ENCODE measurements at places on chromosomes 6 and 20.

DNA sequence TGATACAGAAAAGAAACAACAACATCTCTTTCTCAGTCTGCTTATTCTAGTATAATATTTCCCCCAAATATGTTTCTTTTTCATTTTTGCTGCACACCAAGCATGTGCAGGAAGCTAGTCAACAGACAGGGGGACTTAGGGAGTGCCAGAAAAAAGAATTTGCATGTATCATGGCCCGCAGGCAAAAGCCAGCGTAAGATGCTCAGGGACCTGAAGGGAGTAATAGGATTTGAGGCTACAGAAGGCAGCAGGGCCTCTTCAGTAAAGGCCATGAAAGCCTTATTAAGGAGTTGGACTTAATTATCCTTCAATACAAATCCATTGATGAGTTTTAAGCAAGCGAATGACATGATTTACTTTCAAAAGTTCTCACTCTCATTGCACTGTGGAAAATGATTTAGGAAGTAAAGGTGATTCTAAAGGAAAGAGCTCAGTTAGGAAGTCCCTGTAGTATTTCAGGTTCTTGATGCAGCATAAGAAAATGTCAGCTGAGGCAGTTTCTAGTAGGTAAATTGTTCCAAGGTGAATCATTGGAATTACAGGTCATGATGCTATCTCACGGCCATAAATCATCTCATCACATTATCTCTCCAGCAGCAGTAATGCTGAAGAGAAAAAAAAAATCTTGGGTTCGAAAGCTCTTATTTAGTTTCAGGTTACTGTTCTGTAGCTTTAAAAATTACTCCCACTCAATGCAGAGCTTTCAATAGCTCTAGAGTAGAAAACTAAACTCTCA is 94.8 kb downstream of the PTCHD4 start:
- DNase-seq, result peak; percentile 58
- peaks cover 17% of the 10 kb centered on the region for H3K27me3 ChIP-seq
- H3K4me1 ChIP-seq, result peaks cover 5% of the 10 kb centered on the region
- H3K36me3 ChIP-seq, result no peaks in the 10 kb centered on the region
- H3K4me3 ChIP-seq, result no peak overlapping the region
- no peak overlapping the region for H3K27ac ChIP-seq

GRCh38 chr6:25004357-25004756 is 68.6 kb upstream of the RIPOR2 start:
- no peak overlapping the region for H3K4me3 ChIP-seq
- H3K36me3 ChIP-seq, result no peaks in the 10 kb centered on the region
- H3K27me3 ChIP-seq, result no peaks in the 10 kb centered on the region
- H3K4me1 ChIP-seq, result peaks cover 7% of the 10 kb centered on the region
- DNase-seq, result peak; percentile 27

DNA sequence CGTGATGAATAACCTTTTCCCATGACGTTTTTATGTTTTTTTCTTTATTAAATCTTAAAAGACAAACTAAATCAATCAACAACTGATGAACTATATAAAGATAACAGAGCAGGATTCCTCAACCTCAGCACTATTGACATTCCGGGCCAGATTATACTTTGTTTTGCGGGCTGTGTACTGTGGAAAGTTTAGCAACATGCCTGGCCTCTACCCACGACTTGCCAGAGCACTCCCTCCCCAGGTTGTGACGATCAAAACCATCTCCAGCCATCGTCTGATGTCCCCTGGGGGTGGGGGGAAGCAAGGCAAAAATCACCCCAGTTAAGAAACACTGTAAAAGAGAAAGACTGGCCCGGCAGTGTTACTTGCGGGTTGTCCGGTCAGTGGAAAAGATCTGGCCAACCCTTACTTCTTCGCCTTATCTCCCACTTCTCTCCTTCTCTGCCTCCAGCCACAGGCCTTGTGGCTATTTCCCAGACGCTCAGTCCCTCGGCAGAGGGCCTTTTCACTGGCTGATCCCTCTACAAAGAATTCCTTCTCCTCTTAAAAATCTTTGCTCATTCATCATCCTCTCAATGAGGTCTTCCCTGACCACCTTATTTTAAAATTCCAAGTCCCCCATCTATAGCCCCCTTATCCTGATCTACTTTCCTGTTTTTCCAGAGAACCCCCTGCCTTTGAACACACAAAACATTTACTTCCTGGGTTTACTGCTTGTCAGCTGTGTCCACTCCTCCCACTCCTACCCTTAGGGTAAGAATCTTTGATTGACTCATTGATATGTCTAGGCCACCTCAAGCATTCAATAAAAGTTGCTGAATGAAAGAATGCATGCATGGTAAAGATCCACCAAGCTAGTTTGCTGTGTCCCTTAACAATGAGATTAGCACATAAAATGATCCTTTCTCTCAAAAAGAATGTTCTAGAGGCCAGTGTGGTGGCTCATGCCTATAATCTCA is 14.7 kb upstream of the RAB22A start:
- no peaks in the 10 kb centered on the region for H3K36me3 ChIP-seq
- H3K27ac ChIP-seq, result no peak overlapping the region
- H3K4me1 ChIP-seq, result peaks cover 15% of the 10 kb centered on the region
- H3K27me3 ChIP-seq, result no peaks in the 10 kb centered on the region

DNA sequence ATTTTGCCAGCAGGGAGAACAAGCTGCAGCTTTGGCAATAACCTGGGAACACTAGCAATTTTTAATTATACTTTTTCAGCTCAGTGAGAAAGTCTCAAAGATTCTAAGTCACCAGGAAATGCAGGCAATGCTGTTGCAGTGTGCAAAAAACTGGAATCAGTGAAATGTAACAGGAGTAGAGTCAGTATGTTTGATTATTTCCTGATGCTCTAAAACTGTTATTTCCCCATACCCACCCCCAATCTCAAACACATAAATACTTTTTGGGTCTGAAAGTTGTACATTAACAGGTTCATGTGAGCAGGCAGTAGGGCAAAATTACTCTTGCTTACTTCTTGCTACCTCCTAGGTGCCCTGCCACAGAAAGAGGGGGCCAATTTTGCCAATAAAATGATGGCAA is 65.4 kb upstream of the BEND6 start:
- H3K4me3 ChIP-seq, result no peak overlapping the region
- peaks cover 13% of the 10 kb centered on the region for H3K4me1 ChIP-seq
- DNase-seq, result no peak
- H3K36me3 ChIP-seq, result no peaks in the 10 kb centered on the region
- H3K27me3 ChIP-seq, result no peaks in the 10 kb centered on the region
- H3K27ac ChIP-seq, result no peak overlapping the region

DNA sequence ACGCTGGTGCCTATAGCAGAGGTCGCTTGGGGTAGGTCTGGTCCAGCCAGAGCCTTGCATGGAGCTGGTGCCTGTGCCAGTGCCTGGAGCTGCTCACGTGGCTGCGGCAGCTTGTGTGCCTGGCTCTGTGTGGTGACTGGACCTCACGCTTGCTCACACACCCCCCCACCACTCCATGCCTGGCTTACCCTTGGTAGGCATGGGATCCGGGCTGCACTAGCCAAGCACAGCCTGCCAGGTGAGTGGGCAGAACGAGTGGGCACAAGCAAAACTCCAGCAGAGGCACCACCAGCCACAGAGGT is 13.0 kb upstream of the DBNDD2 start:
- no peak overlapping the region for H3K27ac ChIP-seq
- no peak for DNase-seq
- H3K4me3 ChIP-seq, result no peak overlapping the region
- H3K4me1 ChIP-seq, result no peaks in the 10 kb centered on the region
- H3K27me3 ChIP-seq, result no peaks in the 10 kb centered on the region
- no peaks in the 10 kb centered on the region for H3K36me3 ChIP-seq

GRCh38 chr6:167721291-167721690 is 105.4 kb upstream of the AFDN start:
- no peak overlapping the region for H3K27ac ChIP-seq
- no peaks in the 10 kb centered on the region for H3K36me3 ChIP-seq
- DNase-seq, result no peak
- no peak overlapping the region for H3K4me3 ChIP-seq
- peaks cover 1% of the 10 kb centered on the region for H3K4me1 ChIP-seq

GRCh38 chr6:134875367-134875766 is 74.5 kb downstream of the ALDH8A1 start:
- no peaks in the 10 kb centered on the region for H3K36me3 ChIP-seq
- H3K27me3 ChIP-seq, result no peaks in the 10 kb centered on the region
- no peak overlapping the region for H3K27ac ChIP-seq
- no peaks in the 10 kb centered on the region for H3K4me1 ChIP-seq

- peaks cover 8% of the 10 kb centered on the region for H3K4me1 ChIP-seq
- H3K27me3 ChIP-seq, result no peaks in the 10 kb centered on the region
- no peak for DNase-seq
- H3K4me3 ChIP-seq, result no peak overlapping the region
- no peaks in the 10 kb centered on the region for H3K36me3 ChIP-seq
These were observed 3.5 kb downstream of the PIGT start for GRCh38 chr20:45419188-45420091.

DNA sequence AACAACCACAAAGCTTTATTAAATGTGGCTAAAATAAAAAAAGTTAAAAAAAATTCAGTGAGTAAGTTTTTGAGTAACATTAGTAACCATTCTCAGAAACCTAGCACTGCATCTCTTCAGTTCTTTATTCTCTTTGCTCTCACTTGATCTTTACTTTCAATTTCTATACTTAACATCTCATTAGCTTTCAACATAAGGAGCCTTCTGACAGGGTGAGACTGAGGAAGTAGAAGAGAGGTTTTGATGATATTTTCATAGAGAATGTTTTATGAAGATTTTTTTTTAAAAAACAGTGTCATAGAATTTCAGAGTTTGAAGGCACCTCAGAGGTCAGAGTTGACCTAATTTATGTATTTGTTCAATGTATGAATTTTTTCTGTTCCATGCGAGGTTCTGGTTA is 60.8 kb downstream of the FAM83B start:
- no peak for DNase-seq
- H3K27ac ChIP-seq, result no peak overlapping the region
- H3K36me3 ChIP-seq, result no peaks in the 10 kb centered on the region
- no peak overlapping the region for H3K4me3 ChIP-seq
- no peaks in the 10 kb centered on the region for H3K4me1 ChIP-seq

GRCh38 chr6:101129851-101130250 is 248.7 kb upstream of the ASCC3 start:
- H3K4me1 ChIP-seq, result no peaks in the 10 kb centered on the region
- H3K36me3 ChIP-seq, result no peaks in the 10 kb centered on the region
- no peak for DNase-seq
- no peaks in the 10 kb centered on the region for H3K27me3 ChIP-seq
- no peak overlapping the region for H3K27ac ChIP-seq
- H3K4me3 ChIP-seq, result no peak overlapping the region

DNA sequence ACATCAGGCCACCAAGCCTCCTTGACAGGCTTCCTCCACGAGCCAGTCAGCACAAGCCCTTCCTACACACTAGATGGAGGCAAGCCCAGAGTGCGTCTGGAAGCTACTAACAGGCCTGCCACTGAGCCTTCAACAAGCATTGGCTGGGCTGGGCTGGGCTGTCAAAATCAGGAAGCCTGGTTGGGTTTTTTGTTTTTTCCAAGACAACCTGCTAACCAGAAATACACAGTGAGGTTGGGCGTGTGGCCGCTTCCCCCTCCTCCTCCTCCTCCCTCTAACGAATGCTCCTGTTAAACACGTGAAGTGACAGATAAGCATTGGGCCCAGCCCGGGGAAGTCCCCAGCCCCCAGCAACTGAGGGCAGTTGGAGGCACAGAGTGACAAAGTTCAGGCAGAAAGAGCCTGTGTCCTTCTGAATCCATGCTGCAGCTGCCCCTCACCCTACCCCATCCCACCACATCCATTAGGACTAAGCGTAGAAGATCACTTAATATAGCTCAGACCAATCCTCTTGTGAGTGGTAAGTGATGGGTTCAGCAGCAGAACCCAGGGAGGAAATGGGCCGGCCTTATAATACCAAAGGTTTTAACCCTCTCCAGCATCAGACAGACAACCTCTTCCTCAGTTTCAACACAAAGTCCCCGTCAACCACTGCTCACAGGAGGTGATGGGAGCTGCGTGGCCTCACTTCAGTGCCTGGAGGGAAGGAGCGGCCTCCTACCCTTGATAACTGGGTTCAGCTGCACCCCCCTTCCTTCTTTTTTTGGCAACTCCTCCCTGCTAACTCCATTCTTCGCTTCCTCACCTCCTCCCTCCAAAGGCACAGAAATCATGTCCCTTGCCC is 1.1 kb downstream of the NFATC2 start:
- H3K27ac ChIP-seq, result no peak overlapping the region
- no peaks in the 10 kb centered on the region for H3K36me3 ChIP-seq
- H3K27me3 ChIP-seq, result peaks cover 64% of the 10 kb centered on the region
- peaks cover 8% of the 10 kb centered on the region for H3K4me1 ChIP-seq

DNA sequence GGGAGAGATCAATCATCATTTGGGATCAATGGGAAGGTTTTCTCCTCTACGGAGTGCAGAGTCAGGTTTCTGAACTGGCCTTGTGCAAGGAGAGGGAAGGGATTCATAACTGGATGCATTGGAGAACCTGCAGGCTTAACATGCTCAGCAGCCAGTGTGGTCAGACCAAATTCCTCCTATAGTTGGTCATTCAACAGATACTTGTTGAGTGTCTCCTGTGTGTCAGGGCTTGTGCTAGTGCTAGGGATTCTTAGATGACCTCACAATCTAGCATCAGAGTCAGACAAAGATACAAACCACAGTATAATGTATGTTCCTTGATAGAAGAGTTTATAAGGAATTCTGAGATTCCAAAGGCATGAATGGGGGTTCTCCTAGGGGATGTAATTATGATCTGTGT is 23.9 kb downstream of the RALY start:
- H3K27ac ChIP-seq, result no peak overlapping the region
- no peaks in the 10 kb centered on the region for H3K36me3 ChIP-seq
- H3K4me1 ChIP-seq, result peaks cover 25% of the 10 kb centered on the region
- no peak for DNase-seq
